ENCODE measurements at places on chromosomes 16 and 17.

GRCh38 chr16:66190411-66190810 is 176.1 kb upstream of the CDH5 start:
- DNase-seq, result no peak

DNA sequence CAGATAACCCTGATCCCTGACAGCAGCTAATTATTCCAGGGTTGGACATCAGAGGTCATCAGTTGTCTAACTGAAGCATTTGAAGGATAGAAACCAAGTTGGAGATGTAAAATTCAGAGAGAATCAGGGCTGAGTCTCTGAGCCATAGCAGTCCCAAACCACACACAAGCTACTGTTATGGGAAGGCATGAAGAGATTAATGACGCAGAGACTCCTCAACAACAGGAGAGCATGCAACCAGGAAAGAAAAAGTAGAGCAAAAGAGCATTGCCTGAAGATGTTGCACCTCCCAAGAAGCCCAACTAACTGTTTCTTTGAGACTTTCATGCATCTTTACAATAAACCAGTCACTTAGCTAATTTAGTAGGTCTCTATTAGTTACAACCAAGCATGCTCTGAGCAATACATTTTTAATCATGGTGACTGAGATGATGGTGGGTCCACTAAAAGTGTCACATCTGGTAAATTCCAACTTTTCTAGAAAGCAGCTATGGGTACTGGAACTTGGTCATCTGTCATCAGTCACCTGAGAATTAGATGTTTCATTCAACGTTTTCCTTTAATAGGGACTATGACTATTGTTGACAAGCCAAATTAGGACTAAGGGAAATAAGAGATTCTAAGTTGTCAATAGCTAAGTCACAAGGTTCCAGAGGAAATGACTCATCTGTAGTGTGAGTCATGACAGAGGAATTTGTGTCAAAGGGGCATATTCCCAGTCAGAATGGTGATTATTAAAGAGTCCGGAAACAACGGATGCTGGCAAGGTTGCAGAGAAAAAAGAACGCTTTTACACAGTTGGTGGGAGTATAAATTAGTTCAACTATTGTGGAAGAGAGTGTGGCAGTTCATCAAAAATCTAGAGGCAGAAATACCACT is 239.8 kb downstream of the CHD9NB start:
- DNase-seq, result no peak

DNA sequence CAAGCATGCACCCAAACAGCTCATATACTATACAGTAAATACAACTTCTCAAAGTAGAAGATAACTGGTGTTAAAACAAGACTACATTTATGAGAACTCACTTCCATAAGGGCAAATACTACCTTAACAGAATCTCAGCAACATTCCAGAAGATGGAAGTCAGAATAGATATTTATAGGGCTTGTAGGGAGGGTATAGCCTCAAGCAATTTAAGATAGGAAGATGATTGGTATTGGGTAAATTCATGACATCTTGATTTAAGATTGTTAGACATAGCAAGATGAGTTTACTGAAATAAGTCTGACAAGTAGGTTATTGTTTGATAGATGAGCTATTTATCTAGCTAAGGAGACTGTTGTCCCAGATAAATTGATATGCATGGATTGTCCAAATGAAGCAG is 250.2 kb downstream of the CDH13 start:
- no peak for DNase-seq

DNA sequence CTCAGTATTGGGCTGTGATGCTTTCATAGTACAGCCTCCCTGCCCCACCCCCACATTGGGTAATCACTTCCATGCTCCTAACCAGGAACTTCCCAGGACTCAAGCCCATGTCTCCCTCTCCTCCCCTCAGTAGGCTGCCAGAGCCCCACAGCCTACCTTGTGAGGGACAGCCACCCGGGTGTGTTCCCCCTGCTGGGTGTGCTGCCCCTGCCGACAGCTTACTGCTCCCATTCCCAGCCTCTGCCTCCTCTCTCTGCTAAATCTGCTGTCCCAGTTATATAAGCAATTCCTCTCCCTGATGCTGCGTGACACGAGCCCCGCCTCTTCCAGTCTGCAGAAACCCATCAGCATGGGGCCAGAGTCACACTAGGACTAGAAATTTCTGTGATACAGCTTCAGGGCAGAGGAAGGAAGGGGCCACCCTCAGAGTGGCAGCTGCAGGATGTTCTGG is at the start of gene RSKR:
TSS of gene RSKR (minus strand) at position 255 of the 451 bp plus-strand sequence. CDS start at position 231, 24 bp downstream.
- DNase-seq, result no peak

GRCh38 chr17:74639704-74640151 is 16.2 kb upstream of the CD300E start:
- no peak for DNase-seq

- no peak for DNase-seq
Observed at GRCh38 chr17:60231234-60231633, 81.5 kb downstream of the CA4 start.
